Activated naive CD4-positive, alpha-beta T cell treated with Interleukin-2 at 50 U/mL for 16 hours (primary cell): ENCODE measurements at places on chromosomes 4 and X.

DNA sequence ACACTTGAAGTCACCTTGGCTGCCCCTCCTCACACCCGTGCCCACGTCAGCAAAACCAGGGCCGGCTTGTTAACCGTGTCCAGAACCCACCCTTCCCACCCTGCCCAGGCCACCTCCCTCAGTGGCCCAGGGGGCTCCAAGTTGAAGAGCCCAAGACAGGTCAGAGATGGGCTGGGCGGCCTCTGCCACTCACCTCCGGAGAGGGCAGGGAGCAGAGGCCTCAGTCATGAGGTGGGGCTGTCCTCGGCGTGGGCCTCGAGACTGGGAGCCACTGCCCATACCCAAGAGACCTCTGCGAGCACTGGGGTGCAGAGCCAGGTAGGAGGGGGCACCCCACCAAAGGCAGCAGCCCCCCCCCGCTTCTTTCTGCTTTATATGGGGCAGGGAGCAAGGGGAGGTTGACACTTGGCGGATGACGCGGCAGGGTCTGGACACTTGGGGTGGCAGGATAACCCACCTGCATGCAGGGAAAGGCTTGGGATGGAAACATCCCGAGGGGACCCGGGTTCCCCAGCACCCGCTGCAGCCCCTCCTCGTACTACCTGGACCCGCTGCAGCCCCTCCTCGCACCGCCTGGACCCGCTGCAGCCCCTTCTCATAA lies 38.0 kb upstream of the SPON2 start:
- no peak for DNase-seq

GRCh38 chr4:138034871-138035270 lies 207.3 kb downstream of the SLC7A11 start:
- no peak for DNase-seq

DNA sequence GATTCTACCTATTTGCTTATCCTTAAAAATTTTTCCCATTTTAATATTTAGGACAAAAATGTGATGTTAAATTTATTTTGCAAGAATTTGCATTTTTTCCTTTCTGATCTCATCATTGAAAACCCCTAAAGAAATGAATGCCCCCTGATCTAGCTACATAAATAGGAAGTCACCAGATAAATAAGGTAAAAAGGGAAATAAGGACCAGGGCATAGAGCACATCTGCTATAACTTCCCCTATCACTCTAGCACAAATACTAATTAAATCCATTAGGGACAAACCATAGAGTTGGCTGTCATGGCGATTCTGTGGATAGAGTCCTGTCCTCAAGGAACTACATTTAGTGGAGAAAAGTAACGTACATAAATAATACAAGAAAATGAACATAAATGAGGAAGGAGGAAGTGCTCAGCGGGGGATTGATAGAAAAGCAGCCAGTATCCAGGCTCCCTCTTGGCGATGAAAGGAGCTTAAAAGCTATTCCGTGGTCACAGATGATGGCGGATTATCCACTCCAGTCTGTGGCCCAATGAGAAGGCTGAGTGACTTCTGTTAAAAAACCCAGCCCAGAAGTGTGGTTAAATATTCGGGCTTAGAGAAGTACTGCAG lies 76.9 kb upstream of the RPL34 start:
- no peak for DNase-seq

GRCh38 chr4:110245577-110245976 lies 47.2 kb upstream of the ELOVL6 start:
- DNase-seq: no peak

GRCh38 chrX:19577181-19577810 lies 62.0 kb upstream of the MAP3K15 start:
- DNase-seq: no peak
